Left ventricle myocardium inferior (tissue), 1 donor: ENCODE measurements at places on chromosomes 16 and 17.

- DNase-seq = peak; percentile 36
Observed at GRCh38 chr17:68290955-68291835, at the start of the genes ARSG and SLC16A6. TSS of gene ARSG (plus strand) at chr17:68291495. CDS start at chr17:68307494, 15,999 bp downstream. TSS of gene SLC16A6 (minus strand) at chr17:68291127. CDS start at chr17:68278320, 12,807 bp downstream.

DNA sequence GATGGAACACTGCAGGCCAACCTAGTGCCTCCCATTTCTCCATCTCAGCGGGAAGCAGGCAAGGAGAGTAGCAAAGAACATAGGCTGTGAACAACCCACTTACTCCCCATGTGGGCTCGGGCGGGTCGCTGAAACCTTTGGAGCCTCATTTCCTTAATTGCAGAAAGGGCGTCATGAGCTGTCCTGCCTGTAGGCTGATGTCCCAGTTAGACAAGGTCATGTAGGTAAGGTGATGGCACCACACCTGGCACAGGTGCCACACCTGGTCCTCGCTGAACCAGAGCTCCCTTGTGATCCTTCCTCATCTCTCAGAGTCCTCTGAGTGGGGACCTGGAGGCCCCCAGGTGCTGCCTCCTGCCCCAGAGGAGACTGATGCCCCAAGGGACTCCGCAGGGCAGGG, 22.9 kb downstream of the ABCC3 start:
- DNase-seq = no peak

GRCh38 chr17:15273141-15273793, 8.1 kb upstream of the PMP22 start:
- no peak for DNase-seq

DNA sequence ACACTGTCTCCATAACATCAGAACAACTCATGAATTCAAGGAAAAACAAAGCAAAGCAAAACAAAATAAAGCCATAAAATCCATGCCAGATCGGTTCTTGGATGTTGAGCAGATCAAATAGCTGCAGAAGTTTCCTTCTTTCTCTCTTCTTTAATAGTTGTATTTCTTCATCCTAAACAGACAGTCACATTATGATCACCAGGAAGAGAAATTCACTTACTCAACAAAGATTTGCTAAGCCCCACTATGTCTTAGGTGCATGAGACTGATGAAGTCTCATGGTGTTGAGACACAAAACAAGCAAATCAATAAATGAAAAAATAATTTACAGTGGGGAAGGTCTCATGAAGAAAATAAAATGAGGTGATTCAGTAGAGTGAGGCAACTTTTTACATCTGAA, 72.8 kb downstream of the WIPI1 start:
- no peak for DNase-seq

GRCh38 chr17:3043737-3044365, 19.6 kb downstream of the OR1D5 start:
- DNase-seq = no peak

GRCh38 chr16:69150146-69150865, 17.9 kb downstream of the UTP4 start:
- no peak for DNase-seq

DNA sequence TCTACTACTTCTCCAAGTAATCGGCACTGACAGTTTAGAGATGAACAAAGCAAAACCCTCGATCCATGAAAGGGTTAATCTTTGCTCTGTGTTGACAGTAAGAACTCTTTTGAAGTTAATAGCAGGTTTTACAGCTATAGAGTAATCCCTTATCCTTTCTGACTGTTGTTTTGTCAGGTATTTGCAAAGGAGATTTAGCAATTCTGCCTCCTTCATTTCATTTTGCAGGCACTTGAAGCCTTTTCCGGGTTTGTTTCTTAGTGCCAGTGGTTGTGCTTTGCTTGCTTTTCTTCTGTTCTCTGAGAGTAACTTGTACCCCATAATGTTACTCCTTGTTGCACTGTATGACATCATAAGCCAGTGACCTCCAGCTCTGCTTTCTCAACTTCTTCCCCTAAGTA, 64.5 kb downstream of the TANGO6 start:
- DNase-seq = no peak

DNA sequence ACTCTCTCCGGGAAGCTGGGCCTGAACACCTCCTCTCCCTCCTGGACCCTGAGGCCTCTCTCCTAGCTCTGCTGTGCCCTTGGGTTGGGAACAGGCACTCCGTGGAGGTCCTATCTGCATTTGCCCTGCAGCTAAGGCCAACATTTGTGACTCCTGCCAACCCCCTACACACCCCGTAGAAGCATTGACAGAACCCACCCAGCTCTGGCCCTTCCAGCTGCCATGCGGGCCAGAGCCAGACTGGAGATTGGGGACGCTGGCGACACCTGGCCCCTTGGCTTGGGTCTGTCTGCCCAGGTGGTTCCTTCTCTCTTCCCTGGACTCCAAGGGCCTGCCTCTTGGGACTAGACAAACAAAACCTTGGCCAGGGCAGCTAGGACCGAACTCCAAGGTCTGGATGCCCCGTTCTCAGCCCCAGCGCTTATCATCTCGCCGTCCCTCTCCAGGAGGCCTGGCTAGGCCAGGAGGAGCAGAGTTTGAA, 644 bp upstream of the RHBDF2 start:
- no peak for DNase-seq

GRCh38 chr17:27982688-27983087, 59.8 kb upstream of the NLK start:
- DNase-seq = no peak

GRCh38 chr16:83974475-83974874, 6.4 kb downstream of the NECAB2 start:
- no peak for DNase-seq

- DNase-seq = no peak
Observed at GRCh38 chr16:10964891-10965326, 20.5 kb downstream of the CLEC16A start.

DNA sequence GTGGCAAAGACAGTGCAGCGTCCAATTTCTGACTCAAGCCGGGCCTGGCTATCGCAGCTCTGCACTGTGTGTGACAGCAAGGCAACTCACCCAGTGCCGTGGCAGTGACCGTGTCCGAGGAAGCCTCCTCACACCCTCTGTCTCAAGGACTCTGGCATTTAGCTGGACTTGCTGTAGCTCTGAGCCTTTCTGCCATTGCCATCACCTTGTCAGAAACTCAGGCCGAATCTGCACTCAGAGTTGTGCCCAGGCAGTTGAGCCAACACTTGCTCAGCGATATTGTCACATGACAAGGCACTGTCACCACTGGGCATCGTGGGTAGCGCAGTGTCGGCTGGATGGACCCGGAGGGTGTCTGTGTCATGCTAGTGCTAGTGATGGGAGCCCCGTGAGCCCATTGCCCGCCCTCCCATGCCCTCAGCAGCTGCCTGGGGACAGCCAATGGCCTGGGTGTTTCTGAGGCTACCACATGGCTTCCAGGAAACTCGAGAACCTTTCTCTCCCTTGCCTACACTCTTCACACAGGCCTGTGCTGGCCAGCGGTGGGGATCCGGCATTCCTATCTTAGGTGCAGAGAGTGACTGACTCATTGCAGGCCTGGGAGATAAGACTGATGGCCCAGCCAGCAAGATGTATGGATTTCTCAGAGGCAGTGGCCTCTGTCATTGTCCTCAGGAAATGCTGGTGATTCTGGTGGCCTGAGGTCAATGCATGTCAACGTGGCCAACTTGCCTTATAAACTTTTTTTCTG, 22.1 kb upstream of the STH start:
- DNase-seq = no peak

- no peak for DNase-seq
Observed at GRCh38 chr17:80948976-80949450, 42.6 kb upstream of the CHMP6 start.

GRCh38 chr16:70257391-70257790, 5.7 kb upstream of the EXOSC6 start:
- DNase-seq = no peak

DNA sequence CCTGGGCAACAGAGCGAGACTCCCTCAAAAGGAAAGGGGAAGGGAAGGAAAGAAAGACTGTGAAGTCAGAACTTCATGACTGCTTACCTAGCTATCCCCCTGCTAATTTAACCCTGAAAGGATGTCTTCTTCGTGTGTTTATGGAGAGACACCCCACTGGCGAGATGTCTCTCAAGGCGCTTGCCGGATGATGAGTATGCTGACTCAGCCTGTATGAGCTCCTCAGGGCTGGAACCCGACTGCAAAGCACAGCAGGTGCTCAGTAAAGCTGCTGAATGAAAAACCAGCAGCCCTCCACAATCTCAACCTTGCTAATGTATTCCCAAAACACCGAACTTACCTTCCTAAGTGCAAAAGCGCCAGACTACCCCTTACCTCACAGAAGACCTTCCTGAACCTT, 2.3 kb downstream of the ANKFY1 start:
- DNase-seq = no peak

DNA sequence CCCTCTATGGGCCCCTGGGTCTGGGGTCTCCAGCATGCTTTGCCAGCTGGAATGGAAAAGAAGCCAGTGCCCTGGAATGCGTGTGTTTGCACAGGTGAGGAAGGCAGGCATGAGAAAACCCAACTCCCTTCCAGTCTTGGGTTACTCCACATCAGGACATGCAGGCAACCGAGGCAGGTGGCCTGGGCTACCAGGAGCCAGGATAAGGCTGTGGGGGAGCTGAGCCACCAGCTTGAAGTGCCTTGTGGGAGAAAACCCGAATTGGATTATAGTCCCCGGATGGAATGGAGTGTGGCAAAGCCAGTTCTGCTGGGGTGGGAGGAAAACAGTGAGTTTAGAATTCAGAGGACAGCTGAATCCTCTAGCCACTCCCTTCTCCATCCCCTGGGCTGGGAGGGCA, 7.2 kb downstream of the SRCIN1 start:
- DNase-seq = no peak

- peak; percentile 80 for DNase-seq
Observed at GRCh38 chr17:75872434-75873351, 5.7 kb downstream of the TRIM47 start.

DNA sequence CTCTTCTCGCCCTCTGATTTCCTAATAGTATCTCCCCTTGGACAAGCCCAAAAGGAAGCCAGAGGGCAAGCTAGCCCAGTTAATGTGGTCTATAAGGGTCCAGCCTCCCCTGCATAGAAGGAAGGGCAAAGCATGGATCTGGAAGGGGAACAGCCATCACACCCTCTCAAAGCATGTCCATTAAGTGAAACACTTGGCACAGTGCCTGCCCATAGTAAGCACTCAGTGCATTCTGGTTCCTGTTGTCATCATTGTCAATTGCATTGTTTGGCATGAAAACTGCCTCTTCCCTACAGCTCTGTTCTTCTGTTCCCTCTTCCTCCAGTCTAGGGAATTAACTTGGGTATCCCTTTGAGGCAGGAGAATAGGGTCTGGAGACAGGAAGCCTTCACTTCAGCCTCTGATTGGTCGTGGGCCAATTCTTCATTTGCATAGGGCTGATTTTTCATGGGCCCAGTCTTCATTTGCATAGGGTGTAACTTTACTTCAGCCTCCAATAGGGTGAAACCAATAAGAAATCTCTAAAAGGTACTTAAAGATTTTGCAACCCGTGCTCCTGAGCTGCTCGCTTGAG, 81.4 kb downstream of the C17orf67 start:
- DNase-seq = no peak

DNA sequence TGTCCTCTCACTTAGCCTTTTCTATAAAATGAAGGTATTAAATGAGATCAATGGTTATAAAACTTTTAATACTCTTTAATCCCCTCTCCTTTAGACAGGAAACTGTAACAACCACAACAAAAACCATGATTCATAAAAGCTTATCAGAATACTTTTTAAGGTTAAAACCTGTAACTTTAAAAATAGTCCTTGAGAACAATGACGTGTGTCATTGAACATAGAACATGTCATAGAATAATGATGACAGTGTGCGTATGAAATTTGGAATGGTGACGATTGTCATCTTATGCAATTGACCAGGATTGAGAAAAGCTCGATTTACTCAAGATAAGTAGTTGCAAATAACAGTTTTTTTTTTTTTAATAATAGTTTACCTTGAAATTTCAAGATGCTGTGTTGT, 94.1 kb downstream of the PLCG2 start:
- DNase-seq = no peak

DNA sequence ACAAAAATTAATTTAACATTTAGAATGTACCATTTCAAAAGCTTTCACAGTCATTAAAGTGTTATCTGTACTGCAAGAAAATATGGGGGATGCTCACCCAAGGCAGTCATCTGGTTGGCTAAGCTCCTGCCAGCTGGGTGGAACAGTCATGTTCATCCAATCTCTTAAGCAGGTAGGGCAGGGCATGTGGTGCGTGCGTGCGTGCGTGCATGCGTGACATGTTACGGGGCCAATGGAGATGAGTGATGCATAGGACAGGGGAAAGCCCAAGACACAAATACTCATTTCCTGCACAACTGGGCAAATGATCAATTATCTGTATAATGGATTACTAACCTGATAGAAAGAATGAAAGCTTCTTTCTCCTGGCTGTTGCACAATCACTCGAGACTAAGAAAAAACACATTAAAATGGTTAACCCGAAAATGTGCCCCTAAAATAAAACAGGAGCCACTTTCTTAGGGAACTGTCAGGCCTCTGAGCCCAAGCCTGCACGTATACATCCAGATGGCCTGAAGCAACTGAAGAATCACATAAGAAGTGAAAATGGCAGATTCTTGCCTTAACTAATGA, 104.4 kb downstream of the MYO1D start:
- DNase-seq = no peak

GRCh38 chr17:73855720-73856333, 211.6 kb upstream of the SDK2 start:
- no peak for DNase-seq

DNA sequence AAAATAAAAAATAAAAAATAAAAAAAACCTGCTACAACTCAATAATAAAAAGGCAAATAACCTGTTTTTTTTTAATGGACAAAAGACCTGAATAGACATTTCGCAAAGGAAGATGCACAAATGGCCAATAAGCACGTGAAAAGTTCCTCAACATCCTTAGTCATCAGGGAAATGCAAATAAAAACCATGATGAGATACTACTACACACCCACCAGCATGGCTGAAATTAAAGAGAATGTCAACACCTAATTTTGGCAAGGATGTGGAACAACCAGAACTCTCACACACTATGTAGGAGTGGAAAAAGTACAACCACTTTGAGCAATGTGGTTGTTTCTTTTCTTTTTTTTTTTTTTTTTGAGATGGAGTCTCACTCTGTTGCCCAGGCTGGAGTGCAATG, 24.6 kb downstream of the COG7 start:
- no peak for DNase-seq

- peak; percentile 86 for DNase-seq
Observed at GRCh38 chr16:10827691-10828341, 9.2 kb upstream of the TVP23A start.
